ENCODE measurements at places on chromosomes 4 and X.

DNA sequence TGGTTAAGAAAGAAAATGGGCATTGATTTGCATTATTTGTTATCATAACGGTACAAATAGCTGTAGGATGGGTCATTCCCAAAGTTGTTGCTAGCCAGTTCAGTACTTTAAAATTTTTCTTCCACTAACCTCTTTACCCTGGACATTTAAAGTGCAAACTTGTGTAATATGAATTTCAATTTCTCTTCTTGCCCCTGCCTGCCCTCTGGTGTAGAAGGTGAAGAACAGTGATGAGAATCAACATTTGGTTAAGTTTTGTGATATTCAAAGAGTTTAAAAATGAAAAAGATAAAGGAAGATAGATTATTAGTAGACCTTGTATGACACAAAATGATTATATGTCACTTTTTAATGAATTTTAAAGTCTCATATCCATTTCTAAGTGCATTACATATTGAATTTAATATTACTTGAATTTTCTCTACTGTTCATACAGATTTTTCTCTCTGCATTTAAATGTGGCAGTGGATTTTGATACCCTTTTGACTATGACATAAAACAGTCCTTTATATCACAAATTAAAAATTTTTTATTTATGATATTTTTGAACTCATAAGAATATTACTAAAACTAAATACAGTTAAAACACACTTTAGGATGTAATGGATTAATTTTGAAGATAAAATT, 337.7 kb downstream of the BMPR1B start:
- no peak overlapping the region for H3K27ac ChIP-seq
- no peak overlapping the region for H3K4me3 ChIP-seq

DNA sequence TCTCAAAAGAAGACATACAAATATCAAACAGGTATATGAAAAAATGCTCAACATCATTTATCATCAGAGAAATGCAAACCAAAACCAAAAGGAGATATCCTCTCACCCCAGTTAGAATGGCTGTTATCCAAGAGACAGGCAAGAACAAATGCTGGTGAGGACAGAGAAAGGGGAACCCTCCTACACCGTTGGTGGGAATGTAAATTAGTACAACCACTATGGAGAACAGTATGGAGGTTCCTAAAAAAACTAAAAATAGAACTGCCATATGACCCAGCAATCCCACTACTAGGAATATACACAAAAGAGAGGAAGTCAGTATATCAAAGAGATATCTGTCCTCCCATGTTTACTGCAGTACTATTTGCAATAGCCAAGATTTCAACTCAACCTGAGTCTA, 83.5 kb downstream of the CDS1 start:
- no peaks in the 10 kb centered on the region for H3K4me1 ChIP-seq
- H3K36me3 ChIP-seq = no peaks in the 10 kb centered on the region
- H3K27me3 ChIP-seq = no peaks in the 10 kb centered on the region

- H3K4me1 ChIP-seq = peaks cover 4% of the 10 kb centered on the region
- no peaks in the 10 kb centered on the region for H3K27me3 ChIP-seq
- no peaks in the 10 kb centered on the region for H3K36me3 ChIP-seq
- H3K27ac ChIP-seq = no peak overlapping the region
- H3K4me3 ChIP-seq = no peak overlapping the region
Observed at GRCh38 chr4:74376888-74377483, 12.0 kb downstream of the EREG start.

GRCh38 chr4:109177096-109177810, 125.2 kb downstream of the COL25A1 start:
- no peaks in the 10 kb centered on the region for H3K36me3 ChIP-seq
- H3K4me1 ChIP-seq = no peaks in the 10 kb centered on the region
- no peak for DNase-seq
- H3K27ac ChIP-seq = no peak overlapping the region
- no peak overlapping the region for H3K4me3 ChIP-seq

GRCh38 chrX:141989134-141989533, 85.4 kb downstream of the MAGEC1 start:
- no peaks in the 10 kb centered on the region for H3K27me3 ChIP-seq
- H3K27ac ChIP-seq = no peak overlapping the region
- H3K4me3 ChIP-seq = no peak overlapping the region
- no peaks in the 10 kb centered on the region for H3K36me3 ChIP-seq
- no peak for DNase-seq
- H3K4me1 ChIP-seq = no peaks in the 10 kb centered on the region

DNA sequence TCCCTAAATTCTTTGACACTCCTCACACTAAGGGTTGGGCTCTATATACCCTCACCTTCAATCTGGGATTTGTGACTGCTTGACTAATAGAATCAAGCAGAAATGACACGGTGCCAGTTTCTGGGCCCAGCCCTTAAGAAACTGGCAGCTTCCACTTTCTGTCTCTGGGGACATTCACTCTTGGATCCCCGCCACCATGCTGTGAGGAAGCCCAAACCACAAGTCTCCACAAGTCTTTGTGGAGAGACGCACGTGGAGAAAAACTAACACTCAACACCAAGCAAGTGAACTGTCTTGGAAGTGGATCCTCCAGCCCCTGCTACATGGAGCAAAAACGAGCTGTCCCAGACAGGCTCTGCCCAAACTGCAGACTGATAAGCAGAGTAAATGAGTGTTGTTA, 1.1 kb upstream of the EDNRA start:
- peaks cover 11% of the 10 kb centered on the region for H3K4me1 ChIP-seq
- DNase-seq = no peak
- no peak overlapping the region for H3K4me3 ChIP-seq
- no peaks in the 10 kb centered on the region for H3K36me3 ChIP-seq
- H3K27me3 ChIP-seq = no peaks in the 10 kb centered on the region

DNA sequence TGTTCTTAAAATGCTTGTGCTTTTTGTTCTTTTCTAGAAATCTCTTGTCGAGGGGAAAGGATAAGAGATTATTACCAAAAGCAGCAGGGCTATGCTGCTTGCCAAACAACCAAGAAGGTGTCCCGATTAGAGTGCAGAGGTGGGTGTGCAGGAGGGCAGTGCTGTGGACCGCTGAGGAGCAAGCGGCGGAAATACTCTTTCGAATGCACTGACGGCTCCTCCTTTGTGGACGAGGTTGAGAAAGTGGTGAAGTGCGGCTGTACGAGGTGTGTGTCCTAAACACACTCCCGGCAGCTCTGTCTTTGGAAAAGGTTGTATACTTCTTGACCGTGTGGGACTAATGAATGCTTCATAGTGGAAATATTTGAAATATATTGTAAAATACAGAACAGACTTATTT, 81.5 kb upstream of the PACRGL start:
- H3K27ac ChIP-seq = peak overlapping the region; percentile 40
- peaks cover 25% of the 10 kb centered on the region for H3K4me1 ChIP-seq
- no peak for DNase-seq
- H3K4me3 ChIP-seq = no peak overlapping the region
- H3K27me3 ChIP-seq = no peaks in the 10 kb centered on the region

DNA sequence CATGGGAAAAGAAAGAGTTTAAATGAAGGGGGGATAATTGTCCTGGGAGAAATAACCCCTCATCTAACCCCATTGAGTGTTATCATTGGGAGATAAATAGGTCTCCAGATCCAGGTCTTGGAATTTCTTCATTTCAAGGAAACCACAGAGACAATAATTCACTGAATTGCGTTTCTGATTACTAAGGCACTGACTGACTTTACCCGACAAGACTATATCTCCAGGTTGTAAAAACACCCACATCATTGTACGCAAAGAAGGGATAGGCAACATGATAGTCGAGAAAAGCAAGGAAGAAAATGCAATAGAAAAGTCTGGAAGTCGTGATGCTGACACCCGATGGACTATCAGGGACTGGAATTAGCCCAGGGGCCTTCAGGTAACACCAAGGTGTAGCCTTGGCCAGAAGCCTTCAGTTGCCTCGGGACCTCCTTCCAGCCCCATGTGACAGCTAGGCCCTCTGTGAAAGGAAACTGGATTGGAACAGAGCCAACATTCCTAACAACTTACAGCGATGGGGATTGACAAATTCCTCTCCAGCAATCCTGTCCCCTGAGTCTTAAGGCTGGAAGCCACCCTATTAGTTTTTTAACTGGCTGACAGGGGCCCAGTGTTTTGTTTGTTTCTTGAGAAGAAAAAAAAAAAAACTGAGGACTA, 46.5 kb upstream of the RAB9B start:
- no peaks in the 10 kb centered on the region for H3K4me1 ChIP-seq
- H3K27me3 ChIP-seq = no peaks in the 10 kb centered on the region
- no peak overlapping the region for H3K4me3 ChIP-seq
- H3K27ac ChIP-seq = no peak overlapping the region

DNA sequence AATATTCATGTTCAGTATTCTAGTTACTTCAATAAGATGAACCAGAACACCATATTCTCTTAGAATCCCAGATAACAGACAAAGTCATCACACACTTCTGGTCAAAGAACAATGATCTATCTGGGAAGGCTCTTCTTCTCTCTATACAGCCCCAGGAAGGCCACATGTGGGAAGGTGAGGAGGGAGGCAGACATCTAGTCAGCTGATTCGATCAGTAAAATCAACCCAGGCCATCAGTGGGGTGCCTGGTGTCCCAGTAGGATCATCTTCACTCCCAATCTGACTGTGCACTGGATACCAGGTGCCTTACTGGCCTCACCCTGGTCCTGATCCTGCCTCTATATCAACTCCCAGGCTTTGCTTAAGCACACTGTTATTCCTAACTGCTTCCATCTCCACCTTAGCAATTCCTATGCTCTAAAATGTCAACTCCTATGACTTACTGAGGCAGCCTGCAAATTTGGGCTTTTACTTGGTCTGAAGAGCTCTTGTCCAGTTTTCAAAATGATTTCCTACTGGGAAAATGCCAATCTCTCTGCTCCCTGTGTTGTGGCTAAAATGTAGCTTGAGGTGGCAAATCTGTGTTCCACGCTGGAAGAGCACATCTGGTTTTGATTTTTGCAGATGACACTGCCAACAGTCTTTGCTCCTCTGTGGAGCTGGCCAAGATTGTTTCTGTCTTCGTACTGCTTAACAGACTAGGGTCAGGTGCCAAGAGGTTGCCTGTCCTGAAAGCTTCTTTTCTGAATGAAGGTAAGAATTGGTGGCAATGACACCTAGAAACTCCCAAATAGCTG, 128.7 kb downstream of the MGST2 start:
- H3K4me3 ChIP-seq = no peak overlapping the region
- H3K27ac ChIP-seq = no peak overlapping the region
- H3K4me1 ChIP-seq = peaks cover 9% of the 10 kb centered on the region
- no peaks in the 10 kb centered on the region for H3K27me3 ChIP-seq

DNA sequence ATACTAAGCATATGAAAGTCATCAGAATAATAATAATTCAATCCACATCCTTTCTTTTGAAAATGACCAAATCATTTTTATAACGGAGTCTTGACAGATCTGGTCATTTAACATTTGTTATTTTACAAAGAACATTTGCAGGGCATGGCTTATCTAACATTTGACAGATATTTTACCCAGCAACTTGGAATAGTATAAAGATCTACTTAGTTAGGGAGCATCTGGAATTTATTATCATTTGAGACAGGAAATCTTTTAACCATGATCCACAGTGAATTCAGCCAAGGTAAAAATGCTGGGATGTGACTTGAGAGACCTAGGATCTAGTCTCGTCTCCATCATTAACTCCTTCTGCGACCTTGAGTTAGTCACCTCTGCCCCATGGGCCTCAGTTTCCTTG, 22.4 kb downstream of the STARD8 start:
- H3K4me1 ChIP-seq = no peaks in the 10 kb centered on the region
- H3K36me3 ChIP-seq = no peaks in the 10 kb centered on the region
- H3K27ac ChIP-seq = no peak overlapping the region

DNA sequence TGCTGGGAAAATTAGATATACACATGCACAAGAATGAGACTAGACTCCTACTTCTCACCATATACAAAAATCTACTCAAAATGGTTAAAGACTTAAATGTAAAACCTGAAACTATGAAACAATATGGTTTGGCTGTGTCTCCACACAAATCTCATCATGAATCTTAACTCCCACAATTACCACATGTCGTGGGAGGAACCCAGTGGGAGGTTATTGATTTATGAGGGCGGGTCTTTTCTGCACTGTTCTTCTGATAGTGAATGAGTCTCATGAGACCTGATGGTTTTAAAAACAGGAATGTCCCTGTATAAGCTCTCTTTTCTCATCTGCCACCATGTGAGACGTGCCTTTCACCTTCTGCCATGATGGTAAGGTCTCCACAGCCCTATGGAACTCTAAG, 48.5 kb upstream of the DDX60 start:
- H3K36me3 ChIP-seq = no peaks in the 10 kb centered on the region
- no peaks in the 10 kb centered on the region for H3K27me3 ChIP-seq
- no peak overlapping the region for H3K4me3 ChIP-seq
- H3K27ac ChIP-seq = no peak overlapping the region
- no peak for DNase-seq

DNA sequence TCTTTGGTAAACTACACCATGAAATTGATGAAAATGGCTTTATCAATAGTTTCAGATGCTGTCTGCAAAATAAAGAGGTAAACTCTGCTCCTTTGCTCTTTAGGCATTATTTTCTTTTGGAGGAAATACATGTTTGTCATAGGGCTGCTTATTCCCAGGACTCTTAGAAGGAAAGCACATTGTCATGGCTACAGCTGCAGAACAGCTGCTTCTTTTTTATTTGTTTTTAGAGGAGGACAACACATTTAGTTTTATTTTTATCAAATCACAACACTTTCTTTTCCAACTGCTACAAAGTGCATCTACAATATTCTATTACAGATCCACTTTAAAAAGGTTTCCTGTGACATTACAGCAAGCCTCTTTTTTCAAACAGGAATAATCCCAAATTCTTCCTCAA, 12.7 kb upstream of the HPF1 start:
- no peaks in the 10 kb centered on the region for H3K36me3 ChIP-seq
- H3K27ac ChIP-seq = no peak overlapping the region
- no peak for DNase-seq
- no peak overlapping the region for H3K4me3 ChIP-seq

DNA sequence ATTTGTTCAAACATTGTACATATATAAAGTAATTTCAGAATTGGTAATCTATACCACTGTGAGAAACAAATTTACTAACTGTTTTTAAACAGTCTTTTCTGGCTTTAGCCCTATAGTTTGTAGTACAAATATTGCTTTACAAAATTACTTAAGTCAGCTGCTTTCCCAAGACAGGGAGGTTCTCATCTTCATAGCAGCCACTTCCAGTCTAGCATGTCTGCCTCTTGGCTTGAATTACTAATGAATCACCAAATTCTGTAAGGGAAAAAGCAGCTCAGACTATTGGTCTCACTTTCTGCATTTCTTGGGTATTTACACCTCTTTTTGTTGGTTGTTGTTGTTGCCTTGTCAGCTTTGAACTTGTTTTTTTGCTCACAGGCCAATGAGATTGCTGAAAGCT, 187.2 kb downstream of the NPFFR2 start:
- no peak overlapping the region for H3K27ac ChIP-seq
- no peak for DNase-seq
- no peaks in the 10 kb centered on the region for H3K36me3 ChIP-seq
- no peaks in the 10 kb centered on the region for H3K27me3 ChIP-seq
- no peaks in the 10 kb centered on the region for H3K4me1 ChIP-seq
- H3K4me3 ChIP-seq = no peak overlapping the region

- H3K27ac ChIP-seq = no peak overlapping the region
- no peaks in the 10 kb centered on the region for H3K27me3 ChIP-seq
- DNase-seq = no peak
- H3K4me1 ChIP-seq = no peaks in the 10 kb centered on the region
- no peaks in the 10 kb centered on the region for H3K36me3 ChIP-seq
Observed at GRCh38 chr4:18162453-18162852, 140.9 kb upstream of the LCORL start.
